Cortex of kidney (tissue), 1 donor: ENCODE measurements at places on chromosomes 3 and 15.

DNA sequence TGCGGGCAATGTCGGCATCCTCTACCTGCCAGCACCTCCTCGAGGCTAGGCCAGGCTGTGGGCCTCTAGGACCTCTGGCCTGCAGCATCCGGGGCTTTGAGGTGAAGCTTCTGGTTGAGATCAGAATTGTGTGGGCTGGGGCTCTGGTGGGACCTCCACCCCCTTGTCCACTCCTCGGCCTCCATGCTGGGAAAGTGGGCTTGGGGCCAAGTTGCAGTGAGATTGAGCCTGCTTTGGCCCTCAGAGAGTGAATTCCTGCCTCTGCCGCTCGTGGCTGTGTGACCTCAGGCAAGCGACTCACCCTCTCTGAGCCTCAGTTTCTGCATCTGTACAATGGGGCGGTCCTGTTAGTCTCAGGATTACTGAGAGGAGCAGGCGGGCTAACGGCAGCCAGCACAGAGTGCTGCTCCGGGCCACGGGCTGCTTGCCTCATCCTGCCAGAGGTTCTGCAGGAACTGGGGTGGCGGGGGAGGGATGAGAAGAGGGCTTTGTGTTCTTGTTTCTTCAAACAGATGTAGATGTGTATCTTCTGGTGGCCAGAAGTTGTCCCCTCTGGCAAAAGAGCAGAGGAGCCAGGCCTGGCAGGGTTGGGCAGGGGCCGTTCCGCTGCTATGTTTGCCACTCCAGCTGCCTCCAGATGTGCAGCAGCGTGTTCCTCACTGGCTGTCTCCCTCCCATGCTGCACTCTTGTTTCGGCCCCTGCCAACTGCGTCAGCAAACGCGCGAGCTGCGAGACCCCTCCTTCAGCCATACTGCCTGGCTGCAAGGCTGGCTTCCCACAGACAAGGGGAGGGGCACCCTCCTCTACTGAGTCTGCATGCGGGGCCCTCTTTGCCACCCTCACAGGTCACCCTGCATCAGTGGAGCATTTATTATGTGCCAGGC is 33.7 kb downstream of the FBLN2 start:
- DNase-seq, result no peak

DNA sequence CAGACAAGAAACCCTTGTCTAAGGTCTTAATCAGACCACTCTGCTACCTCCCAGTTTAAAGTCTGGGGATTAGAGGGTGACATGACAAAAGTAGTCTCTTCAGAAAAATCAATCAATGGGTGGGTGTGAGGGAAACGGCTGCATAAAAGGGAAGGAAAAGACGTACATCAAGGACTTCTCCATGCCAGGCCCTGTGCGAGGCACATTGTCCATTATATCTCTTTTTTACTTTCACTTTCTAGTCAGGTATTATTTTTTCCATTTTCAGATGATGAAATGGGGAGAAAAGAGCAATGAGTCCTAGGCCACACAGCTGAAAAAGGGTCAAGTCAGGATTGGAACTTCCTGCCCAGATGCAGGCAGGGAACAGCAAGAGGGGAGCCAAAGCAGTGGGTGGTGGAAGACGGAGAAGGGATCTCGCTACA is 4.6 kb upstream of the CX3CR1 start:
- DNase-seq, result no peak

- no peak for DNase-seq
These were observed 259.1 kb downstream of the PTPRG start for GRCh38 chr3:61820306-61820992.

- DNase-seq, result no peak
These were observed 381.4 kb downstream of the TBC1D5 start for GRCh38 chr3:17360991-17361390.

- no peak for DNase-seq
These were observed 23.1 kb upstream of the CHD2 start for GRCh38 chr15:92877000-92877399.

GRCh38 chr3:177811835-177812234 is 614.6 kb upstream of the TBL1XR1 start:
- DNase-seq, result no peak

GRCh38 chr3:29268651-29269050 is 12.2 kb upstream of the RBMS3 start:
- DNase-seq, result no peak

DNA sequence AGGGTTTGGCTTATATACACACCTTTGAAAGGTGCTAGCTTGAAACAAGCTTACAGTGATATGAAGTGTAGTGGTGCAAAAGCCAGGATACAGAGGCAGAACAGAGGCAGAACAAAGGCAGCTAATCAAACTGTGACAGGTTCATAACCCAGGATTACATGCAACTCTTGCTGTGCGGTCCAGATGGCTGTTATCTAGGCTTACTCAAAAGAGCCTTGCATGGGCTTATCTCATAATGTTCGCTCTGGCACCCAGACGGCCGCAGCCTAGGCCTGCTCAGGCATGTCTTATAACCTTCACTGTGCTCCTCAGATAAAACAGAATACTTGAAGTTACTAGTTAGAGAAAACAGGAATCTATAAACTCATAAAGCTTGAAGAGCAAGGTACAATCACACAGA is 22.8 kb upstream of the NOX5 start:
- no peak for DNase-seq
